GM23248 (cell line): ENCODE measurements at places on chromosomes 11 and 22.

- DNase-seq: no peak
Measured at GRCh38 chr11:73200256-73200655, 17.8 kb upstream of the P2RY2 start.

GRCh38 chr22:43561415-43562178 lies 149.8 kb downstream of the MPPED1 start:
- no peak for DNase-seq

DNA sequence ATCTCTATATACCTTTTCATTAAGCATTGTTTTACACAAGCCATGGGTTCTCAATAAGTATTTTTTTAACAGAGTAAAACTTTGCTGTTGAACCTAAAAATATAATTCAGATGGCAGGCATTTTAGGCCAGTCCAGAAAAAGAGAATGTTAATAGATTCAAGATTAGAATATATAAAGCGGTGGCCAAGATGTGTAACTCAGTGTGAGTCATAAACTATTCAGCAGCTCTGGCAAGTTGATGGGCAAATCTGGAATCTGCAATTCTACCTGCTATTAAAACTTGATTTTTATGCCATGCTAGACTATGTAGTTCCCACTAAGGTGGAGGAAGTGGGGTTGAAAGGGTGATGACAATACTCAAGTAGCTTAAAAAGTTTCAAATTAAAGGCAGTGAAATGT lies 45.4 kb downstream of the CASP12 start:
- DNase-seq: peak; percentile 30

DNA sequence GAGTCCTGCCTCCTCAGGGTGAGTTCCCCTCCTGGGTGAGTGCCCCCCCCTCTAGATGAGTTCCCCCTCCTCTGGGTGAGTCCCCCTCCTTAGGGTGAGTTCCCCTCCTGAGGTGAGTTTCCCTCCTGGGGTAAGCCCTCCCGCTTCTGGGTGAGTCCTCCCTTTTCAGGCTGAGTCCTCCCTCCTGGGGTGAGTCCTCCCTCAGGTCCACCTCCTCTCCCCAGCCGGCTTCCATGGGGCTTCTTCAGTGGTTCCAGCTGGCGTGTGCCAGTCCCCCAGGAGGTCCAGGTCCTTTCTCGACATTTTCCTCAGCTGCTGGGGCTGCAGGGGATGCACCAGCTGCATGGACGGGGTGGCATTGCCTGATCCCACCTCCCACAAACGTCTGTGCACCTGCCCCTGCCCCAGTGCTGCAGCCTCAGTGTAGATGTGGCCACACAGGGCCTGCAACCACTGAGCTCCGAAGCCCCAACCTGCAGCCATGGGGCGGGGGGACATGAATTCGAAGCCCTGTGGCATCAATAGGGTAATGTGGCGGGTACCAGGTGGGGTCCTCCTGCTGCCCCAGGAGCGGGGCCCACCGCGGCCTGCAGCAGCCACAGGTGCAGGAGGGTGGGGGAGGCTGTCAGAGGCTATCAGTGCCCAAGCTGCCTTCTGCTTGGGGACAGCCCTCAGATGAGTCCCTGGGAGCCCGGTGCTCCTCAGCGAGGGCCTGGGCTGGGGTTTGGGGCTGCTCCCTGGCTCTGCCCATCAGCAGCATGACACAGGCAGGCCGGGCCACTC lies 101.3 kb upstream of the FGF3 start:
- DNase-seq: no peak

DNA sequence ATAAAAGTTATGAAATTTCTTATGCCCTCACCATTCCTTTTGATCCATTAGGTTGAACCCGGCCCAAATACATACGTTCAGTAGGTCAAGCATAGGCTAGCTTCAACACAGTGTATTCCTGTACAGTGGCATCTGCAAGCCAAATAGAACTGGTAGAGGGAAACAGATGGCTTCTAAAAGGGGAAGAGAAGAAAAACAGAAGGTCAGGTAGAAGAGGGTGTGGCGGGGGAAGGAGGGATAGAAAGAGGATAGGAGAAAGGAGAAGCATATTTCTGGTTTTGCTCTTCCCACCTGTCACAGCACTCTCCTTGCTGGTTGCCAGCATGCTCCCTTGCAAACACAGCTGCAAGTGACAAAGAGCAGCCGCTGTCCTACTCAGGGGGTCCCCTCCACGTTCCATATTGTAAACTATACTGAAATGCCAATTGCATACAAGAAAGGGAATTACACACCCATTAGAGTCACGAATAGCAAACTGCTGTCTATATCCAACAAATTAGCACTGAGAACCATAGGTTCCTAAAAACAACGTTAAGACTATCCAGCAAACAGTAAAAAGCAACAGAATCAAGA lies 71.8 kb downstream of the PHF21A start:
- DNase-seq: no peak

GRCh38 chr11:20277014-20277413 lies 86.5 kb upstream of the HTATIP2 start:
- DNase-seq: no peak

- DNase-seq: peak; percentile 84
Measured at GRCh38 chr22:38313384-38313955, 3.8 kb downstream of the CSNK1E start.

DNA sequence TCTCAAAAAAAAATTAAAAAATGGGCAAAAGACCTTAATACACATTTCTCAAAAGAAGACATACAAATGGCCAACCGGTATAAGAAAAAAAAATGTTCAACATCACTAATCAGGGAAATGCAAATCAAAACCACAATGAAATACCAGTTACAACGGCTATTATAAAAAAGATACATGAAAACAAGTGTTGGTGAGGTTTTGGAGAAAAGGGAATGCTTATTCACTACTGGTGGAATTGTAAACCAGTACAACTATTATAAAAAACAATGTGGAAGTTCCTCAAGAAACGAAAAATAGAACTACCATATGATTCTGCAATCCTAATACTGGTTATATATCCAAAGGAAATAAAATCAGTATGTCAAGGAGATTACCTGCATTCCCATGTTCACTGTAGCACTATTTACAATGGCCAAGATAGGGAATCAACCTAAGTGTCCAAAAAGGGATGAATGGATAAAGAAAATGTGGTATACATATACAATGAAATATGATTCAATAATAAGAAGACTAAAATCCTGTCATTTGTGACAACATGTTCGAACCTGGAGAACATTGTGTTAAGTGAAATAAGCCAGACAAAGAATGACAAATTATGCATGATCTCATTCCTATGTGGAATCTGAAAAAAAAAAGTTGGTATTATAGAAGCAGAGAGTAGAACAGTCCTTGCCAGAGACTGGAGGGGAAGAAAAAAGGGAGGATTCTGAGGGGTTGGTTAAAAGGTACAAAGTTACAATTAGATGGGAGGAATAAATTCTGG lies 256.9 kb upstream of the PITPNB start:
- DNase-seq: no peak

DNA sequence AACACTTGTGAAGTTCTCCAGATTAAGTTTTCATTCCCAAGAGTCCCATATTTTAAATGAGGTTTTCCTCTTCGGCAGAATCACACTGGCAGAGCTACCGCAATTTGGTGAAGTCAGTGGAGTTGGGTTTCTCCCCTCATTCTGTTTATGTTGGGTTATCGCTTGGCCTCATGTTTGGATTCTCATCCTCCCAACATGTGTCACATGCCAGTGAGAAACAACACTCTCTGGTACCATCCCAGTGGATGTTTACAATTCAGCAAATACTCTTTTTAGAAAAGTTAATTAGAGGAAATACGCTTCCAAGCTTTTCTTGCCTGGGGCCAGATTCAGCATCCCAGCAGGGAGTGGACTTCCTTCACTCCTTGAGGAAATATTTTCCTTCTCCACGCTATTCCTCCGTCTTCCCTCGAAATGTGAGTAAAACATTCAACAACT lies 2.1 kb downstream of the PAMR1 start:
- peak; percentile 60 for DNase-seq

- DNase-seq: peak; percentile 7
Measured at GRCh38 chr22:25111579-25112517, 87.8 kb upstream of the CRYBB3 start.

DNA sequence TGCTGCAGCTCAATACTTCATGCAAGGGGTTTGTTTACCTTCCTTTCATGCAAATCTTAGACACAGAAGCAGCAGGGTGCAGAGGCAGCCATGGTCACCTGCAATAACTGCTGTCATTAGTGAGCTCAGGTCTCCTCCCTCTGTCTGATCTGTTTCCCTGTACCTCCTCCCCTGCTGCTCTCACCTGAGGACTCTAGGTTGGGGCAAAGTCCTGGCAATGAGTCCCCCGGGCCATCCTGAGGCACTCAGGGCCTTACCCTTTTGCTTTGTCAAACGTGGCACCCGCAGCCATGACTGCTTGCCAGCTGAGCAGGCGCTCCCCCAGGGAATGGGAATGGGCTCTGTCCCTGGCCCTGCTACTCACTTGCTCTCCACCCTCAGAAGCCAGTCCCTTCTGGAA lies 3.9 kb downstream of the LRRC10B start:
- no peak for DNase-seq

DNA sequence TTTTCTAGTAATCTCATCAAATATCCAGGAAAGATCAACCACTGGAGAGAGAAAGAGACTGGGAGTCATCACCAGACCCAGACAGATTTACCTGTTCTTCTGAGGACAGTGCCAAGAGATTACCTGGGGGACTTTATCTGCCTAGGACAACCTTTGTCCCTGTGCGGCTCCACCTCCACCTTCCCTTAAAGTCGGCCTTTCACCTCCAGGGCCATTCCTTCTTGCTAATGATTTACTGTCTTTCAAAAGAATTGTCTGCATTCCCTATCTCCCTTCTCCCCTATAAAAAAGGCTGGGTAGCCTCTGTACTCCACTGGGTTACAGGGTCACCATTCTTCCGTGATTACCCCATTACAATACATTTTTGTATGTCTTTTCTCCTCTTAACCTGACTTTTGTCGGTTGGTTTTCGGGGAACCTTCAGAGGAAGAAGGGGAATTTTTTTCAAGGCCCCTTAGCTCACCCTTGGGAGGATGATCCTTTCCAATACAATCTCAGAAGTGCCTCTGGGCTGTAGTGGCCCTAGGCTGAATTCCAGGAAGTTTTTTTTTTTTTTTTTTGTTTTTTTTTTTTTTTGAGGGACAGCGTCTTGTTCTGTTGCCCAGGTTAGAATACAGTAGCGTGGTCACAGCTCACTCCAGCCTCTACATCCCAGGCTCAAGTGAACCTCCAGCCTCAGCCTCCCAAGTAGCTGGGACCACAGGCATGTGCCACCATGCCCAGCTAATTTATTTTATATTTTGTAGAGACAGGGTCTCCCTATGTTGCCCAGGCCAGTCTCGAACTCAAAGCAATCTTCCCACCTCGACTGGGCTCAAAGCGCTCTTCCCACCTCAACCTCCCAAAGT lies 1.5 kb upstream of the HMOX1 start:
- DNase-seq: no peak

DNA sequence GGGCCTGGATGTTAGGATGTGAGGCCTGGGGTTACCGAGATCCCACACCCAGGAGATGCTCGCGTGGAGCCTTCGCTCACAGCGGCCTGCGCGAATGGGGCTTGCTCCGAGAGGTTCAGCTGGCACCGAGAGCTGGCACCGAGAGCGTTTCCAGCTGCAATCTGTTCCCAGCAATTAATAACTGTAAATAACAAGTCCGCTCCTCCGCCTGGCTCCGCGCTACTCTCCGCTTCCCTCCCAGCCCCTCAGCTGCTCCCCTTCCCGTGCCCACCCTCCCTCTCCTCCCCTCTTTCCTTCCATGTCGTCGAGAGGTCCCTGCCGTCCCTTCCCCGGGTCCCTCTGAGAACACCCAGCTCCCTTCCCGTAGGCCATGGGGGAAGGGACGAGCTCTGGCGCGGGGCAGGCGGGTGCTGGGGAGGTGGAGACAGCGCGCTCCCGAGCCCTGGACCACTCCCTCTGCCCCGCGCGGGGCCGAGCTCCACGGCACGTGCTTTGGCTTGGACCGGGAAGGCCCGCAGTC lies 110.8 kb downstream of the WNT7B start:
- no peak for DNase-seq

DNA sequence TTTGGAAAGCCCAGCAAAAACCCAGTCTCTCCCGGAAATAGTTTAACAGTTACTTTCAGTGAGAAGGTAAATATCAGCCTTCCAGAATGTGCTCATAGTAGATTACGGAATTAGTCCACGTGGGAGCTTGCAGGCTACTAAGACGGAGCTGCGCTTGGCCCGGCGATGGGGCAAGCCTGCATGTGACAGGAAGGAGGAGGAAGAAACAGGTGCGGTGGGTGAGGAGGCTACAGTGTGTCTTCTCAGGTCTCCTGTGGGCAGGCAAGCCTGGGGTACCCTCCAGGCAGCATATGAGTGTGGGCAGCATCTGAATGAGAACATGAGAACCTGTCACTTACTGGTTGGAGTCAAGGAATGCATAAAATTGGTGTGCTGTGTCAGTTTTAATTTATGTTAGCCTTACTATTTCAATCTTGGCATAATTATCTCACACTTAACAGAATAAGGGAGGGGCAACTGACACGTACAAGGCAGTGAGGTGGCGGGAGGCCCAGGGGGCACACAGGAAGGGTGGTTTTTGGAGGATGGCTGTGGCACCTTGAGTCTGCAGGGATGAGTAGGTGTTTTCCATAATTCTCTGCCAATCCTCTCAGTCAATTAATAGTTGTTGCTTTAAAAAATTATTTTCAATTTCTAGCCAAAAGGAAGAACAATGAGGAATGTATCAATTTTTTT lies 35.7 kb downstream of the CLMP start:
- DNase-seq: no peak

- no peak for DNase-seq
Measured at GRCh38 chr11:76317296-76317695, 63.6 kb downstream of the THAP12 start.

DNA sequence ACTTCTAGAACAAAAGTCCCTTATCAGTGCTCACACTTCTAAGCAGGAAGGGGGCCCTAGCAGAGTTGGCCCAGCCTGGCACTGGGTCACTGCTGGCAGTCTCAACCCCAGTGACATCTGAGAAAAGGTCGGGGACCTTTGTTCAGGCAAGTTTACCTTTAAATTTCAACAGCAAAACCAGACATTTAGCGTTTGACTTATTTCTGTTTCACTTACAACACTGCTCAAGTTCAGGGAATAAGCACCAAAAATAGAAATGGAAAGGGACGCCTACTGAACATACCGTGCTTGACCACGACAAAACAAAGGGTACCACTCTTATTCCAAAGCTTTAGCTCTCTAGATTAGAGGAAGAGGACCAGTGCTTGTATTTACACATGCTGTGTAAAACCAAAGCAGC lies 26.2 kb downstream of the PITPNB start:
- DNase-seq: no peak

- DNase-seq: peak; percentile 68
Measured at GRCh38 chr11:34866375-34866774, 49.8 kb downstream of the APIP start.

GRCh38 chr11:116729501-116730240 lies 43.1 kb downstream of the BUD13 start:
- DNase-seq: no peak

DNA sequence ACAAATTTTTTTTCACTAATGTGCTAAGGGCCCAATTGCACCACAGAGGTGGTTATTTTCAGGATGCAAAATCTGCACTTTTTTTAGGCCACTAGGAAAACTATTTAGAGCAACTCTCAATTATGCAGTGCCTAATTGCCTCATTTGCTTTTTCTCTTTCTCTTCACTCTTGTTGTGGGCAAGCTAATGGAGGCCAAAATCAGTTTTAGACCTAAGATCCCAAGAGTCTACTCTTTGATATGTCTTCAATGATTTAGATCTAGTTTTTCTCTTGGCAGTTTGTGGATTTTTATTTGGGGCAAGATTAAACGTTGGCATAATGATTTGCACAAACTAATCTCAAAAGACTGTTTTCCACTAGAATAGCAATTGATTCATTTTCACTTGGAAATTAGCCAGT lies 1996.9 kb downstream of the LRRC4C start:
- no peak for DNase-seq

- peak; percentile 51 for DNase-seq
Measured at GRCh38 chr11:58787903-58788302, 56.2 kb upstream of the GLYAT start.

GRCh38 chr22:39013942-39014722 lies at the start of gene APOBEC3C:
TSS of gene APOBEC3C (plus strand) at chr22:39014257. CDS start at chr22:39014363, 106 bp downstream.
- peak; percentile 92 for DNase-seq

- DNase-seq: peak; percentile 78
Measured at GRCh38 chr11:79236541-79236971, 204.3 kb downstream of the TENM4 start.
